ENCODE measurements at places on chromosomes 11 and 22.

- DNase-seq = no peak
These were observed 3.8 kb downstream of the DGCR2 start for GRCh38 chr22:19118329-19118880.

GRCh38 chr11:44596525-44597276 is 31.2 kb downstream of the CD82 start:
- no peak for DNase-seq

DNA sequence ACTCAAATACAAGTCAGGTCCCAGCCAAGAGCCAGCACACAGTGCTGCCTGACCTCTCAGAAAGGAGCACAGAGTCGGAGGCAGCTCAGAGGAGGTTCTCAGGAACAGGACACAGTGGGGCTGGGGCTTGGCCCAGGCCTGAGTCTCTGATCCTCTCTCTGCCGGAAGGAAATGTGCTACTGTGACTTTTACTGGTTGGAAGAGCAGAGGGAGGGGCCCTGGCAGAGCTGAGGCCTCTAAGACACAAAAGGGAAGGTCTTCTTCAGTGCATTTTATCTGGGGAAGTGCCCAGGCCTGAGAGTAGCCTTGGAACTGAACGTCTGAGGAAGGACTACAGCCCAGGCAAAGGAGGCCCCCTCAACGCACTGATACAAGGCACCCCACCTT is 16.2 kb upstream of the CASTOR1 start:
- no peak for DNase-seq

DNA sequence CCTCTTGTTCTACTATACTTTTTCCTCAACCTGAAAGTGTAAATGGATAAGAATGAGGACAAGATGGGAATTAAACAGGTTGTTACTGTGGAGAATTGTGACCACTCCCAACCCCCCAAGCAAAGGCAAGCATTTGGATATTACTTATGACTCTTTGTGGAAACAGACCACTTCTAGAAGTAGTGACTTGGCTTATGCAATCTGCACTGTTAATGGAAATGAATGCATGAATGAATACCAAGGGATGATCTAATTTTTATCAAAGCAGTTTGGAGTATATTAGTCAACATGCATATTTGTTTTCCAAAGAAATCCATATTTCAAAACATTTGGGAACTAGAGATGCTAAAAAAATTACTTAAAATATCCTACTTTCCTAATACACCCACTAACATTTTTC is 35.3 kb downstream of the AMOTL1 start:
- peak; percentile 75 for DNase-seq

- peak; percentile 88 for DNase-seq
These were observed 6.1 kb downstream of the CD81 start for GRCh38 chr11:2382936-2383851.

DNA sequence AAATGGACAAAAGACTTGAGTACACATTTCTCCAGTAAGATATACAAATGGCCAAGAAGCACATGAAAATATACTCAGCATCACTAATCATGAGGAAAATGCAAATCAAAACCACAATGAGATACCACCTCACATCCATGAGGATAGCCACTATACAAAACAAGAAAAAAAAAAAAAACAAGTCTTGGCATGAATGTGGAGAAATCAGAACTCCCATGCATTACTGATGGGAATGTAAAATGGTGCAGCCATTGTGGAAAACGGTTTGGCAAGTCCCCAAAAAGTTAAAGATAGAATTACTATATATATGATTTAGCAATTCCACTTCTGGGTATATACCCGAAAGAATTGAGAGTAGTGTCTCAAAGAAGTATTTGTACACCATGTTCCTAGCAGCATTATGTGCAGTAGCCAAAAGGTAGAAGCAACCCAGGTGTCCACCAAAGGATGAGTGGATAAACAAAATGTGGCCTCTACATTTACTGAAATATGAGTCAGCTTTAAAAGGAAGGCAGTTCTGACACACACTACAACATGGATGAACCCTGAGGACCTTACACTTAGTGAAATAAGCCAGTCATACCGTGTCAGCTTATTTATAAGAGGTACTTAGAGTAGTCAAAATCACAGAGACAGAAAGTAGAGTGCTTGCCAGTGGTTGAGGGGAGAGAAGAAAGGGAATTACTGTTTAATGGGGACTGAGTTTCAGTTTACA is 146.3 kb downstream of the WNT7B start:
- peak; percentile 63 for DNase-seq

DNA sequence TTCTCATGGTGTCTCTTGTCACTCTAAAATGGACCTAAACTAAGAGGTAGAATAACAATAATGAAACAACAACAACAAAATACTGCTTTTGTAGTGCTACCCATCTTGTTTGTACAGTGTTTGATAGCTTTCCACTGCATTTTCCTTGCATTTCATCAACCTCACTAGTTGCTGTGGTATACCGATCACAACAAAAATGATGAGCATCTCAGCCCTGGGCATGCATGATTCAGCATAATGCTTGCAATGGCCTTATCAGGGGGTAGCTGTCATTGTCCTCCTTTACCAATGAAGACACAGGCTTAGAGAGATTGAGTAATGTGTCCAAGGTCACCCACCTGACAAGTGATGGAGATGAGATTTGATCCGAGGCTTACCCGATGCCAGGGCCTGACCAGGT is 682.5 kb downstream of the NTM start:
- no peak for DNase-seq
